Left kidney (tissue), 8 donors: ENCODE measurements at places on chromosomes 1 and 21.

GRCh38 chr1:175434283-175434860 lies 241.8 kb upstream of the KIAA0040 start:
- DNase-seq, result no peak

DNA sequence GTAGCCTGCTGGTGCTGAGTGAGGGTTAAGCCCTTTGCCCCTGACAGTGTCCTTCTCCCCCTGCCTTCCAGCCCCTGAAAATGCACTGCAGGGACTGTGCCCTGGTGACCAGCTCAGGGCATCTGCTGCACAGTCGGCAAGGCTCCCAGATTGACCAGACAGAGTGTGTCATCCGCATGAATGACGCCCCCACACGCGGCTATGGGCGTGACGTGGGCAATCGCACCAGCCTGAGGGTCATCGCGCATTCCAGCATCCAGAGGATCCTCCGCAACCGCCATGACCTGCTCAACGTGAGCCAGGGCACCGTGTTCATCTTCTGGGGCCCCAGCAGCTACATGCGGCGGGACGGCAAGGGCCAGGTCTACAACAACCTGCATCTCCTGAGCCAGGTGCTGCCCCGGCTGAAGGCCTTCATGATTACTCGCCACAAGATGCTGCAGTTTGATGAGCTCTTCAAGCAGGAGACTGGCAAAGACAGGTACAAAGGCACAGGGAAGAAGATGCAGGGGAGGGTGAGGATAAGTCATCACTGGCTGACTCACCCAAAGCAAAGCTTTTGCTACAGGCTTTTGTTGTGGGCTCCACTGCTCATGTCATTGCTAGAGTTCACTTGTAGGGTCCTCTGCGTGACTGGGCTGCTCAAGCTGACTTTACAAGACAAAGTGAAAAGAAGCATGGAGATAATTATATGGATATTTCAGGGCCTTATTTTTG lies 174.9 kb downstream of the PIGK start:
- DNase-seq, result no peak

DNA sequence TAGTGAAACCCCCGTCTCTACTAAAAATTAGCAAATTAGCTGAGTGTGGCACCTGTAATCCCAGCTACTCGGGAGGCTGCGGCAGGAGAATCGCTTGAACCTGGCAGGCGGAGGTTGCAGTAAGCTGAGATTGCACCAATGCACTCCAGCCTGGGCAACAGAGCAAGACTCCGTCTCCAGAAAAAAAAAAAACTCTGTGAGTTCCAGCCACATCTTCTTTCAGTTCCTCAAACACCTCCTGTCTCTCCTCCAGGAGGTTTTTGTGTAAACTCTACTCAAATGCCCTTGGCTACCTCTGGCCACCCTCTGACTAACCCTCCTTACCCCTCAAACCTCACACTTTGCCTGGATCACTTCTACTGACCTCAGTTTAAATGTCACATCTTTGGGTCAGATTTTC lies 38.1 kb downstream of the RCSD1 start:
- DNase-seq, result no peak

GRCh38 chr1:99348397-99349132 lies 84.3 kb downstream of the PLPPR4 start:
- DNase-seq, result no peak

GRCh38 chr1:118253053-118253915 lies 68.3 kb upstream of the SPAG17 start:
- DNase-seq, result no peak

DNA sequence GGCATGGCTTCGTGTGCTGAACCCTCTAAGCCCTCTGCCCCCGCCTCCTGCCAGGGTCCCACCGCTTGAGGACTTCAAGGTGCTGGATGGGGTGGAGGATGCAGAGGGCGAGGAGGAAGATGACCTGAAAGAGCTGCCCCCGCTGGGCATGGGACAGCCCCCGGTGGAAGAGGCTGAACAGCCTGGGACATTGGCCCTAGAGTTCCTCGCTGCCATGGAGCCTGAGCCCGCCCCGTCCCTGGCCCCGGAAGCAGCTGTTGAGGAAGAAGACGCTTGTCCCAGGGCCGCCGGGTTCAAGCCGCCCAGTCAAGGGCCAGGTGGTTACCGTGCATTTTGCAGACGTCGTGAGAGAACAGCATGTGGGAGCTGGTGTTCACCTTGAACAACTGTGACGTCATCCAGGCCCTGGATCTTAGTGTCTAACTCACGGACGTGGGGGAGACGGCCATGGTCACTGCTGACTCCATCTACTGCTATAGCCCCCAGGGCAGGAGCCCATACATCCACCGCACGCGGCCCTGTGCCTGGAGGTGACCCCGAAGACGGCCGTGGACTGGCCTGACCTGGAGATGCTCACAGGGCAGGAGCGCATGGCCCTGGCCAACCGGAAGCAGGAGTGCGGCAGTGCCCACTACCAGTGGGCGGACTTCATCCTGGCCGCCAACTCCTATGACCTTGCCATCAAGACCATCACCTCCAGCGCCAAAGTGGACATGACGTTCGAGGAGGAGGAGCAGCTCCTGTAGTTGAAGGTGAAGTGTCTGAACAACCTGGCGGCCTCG lies 90.1 kb downstream of the PPP1R12B start:
- no peak for DNase-seq

DNA sequence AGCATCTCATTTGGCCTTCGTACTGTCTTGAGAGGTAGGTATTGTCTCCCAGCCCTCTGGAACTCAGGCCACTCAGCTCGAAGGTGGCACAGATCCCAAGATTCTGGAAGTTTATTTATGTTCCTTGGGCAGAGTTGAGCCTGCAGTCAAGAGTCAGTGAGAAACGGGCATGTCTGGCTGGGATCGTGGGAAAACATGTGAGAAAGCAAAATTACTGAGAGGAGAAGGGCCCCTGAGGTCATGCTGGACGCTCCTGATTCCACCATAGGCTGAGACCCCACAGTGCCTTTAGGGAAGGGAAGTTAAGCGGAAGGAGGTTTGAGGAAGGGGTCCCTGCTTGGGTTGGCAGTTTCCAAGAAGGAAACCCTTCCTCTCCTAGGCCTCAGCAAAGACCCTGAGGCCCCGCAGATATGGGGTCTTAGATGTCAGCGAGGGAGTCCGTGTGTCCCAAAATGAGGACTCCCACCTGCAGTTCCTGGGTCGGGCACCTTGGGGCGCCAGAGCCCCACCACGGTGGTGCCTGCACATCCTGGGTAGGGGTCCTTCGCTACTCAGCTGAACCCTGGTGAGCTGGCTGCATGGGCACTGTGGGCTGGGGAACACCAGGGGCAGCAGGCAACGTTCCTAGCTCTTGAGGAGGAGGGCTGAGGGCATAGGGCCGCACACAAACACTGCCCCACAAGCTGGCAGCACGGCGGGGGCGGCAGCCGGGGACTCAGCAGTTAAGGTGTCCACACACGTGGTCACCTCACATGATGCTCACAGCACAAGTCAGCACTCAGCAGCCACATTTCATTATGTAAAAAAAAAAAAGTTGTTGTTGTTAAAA lies 12.3 kb upstream of the SEMA4A start:
- DNase-seq, result peak; percentile 43

DNA sequence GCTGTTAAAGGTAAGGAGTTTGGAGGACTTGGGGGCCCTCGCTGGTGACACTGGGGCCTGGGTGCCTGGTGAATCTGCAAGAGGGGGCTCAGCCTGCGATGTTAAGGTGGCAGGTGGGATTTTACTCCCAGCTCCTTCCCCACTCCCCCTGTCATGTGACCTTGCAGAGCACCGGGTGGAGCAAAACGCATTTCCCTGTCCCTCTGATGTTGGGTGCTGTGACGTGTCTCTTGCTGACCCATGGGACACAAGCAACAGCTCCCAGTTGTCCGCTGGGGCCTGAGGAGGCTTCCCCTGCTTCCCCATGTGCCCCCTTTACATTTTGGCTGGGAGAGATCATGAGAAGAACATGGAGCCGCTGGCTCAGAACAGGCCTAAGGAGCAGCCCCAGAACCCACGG lies 319.0 kb downstream of the MATN1 start:
- DNase-seq, result no peak

- DNase-seq, result peak; percentile 44
Observed at GRCh38 chr1:32992489-32993323, 28.1 kb upstream of the RNF19B start.
